Tibial nerve (tissue), 4 donors: ENCODE measurements at places on chromosomes 13 and 19. TPM values are rescaled to one million over a fixed set of nuclear protein-coding genes. Genes with fewer than 3 reads are reported as not detected.

DNA sequence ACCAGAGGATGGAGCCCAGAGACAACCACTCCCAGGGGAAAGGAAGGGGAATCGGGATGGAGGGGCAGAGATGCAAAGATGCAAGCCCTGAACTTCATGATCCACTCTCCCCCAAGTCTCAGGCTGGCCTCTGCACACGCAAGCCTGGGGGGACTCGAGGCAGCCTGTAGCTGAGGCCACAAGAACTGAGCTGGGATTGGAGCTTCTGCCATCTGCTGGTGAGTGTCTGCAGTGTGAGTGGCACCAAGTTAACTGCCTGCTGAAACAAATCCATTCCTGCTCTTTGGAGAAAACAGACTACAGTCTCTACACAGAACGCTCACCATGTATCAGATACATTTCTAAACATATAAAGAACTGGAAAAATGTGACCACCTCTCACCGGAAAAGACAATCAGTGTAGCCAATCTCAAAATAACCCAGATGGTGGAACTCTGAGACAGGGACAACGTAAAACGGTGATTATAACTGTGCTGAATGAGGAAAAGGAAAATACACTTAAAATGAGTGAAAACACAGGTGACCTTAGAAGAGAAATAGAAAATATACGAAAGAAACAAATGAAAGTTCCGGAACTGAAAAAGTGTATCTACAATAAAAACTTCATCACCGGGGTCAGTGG is 62.1 kb downstream of the KLF2 start:
- peaks cover 14% of the 10 kb centered on the region for H3K4me1 ChIP-seq
- DNase-seq, result no peak
- H3K27ac ChIP-seq, result no peak overlapping the region
- H3K36me3 ChIP-seq, result no peaks in the 10 kb centered on the region
- no peak overlapping the region for H3K4me3 ChIP-seq
- H3K27me3 ChIP-seq, result no peaks in the 10 kb centered on the region

DNA sequence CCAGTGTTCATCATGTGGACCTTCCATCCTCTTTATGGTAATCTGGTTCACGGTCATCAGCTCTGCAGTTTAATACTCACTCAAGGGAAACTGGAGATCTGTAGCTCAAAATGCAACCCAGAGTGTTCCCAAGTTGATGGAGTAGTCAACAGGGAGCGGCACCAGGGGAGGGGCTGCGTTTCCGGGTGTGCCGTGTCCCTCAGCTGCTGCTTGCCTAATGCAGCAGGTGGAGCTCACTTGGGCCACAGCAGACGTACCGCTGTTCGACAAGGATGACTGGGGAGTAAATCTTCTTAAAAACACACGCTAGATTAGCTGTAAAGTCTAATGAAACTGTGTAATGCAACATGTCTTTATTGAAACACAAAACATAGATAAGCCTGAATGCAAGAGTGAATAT is 81.1 kb downstream of the TNFSF13B start:
- no peak overlapping the region for H3K4me3 ChIP-seq
- H3K4me1 ChIP-seq, result no peaks in the 10 kb centered on the region
- no peak overlapping the region for H3K27ac ChIP-seq

The PET100 gene
- total RNA-seq, result 10.8 TPM

The WDR62 gene
- total RNA-seq, result 2.0 TPM

- DNase-seq, result no peak
Observed at GRCh38 chr13:112079696-112080095, 12.7 kb downstream of the SOX1 start.

- peak overlapping the region; percentile 99 for H3K27ac ChIP-seq
- no peaks in the 10 kb centered on the region for H3K27me3 ChIP-seq
- H3K4me3 ChIP-seq, result peak overlapping the region; percentile 98
- H3K4me1 ChIP-seq, result peaks cover 38% of the 10 kb centered on the region
Observed at GRCh38 chr13:50126263-50126992, 111.2 kb downstream of the KCNRG start.

The YJEFN3 gene
- total RNA-seq, result 9.4 TPM

The CYP4F11 gene
- total RNA-seq, result not detected

The PSG2 gene
- total RNA-seq, result not detected

The AP1M2 gene
- total RNA-seq, result not detected

The RETN gene
- not detected for total RNA-seq

The KLK15 gene
- total RNA-seq, result not detected

The FFAR2 gene
- total RNA-seq, result not detected

DNA sequence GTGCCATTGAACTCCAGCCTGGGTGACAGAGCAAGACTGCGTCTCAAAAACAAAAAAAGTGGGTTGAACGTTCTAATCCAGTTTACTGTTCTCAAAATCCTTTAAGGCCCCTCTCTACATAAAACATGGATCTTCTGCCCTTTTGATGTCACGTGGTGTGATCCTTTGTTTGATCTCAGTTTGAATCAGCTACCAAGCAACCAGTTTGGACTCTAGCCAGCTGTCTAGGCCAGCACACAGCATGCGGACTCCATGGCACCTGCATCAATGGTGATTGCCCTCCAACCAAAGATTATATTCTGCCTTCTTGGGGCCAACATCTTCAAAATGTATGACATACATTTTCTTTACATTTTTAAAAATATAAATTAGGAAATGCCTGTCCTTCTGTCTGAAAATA is 365.4 kb downstream of the NDFIP2 start:
- H3K27me3 ChIP-seq, result no peaks in the 10 kb centered on the region
- no peak for DNase-seq
- H3K27ac ChIP-seq, result no peak overlapping the region
- H3K36me3 ChIP-seq, result no peaks in the 10 kb centered on the region
- H3K4me3 ChIP-seq, result no peak overlapping the region
- peaks cover 4% of the 10 kb centered on the region for H3K4me1 ChIP-seq

GRCh38 chr13:101979825-101980224 is 422.0 kb downstream of the FGF14 start:
- no peak overlapping the region for H3K27ac ChIP-seq
- H3K4me1 ChIP-seq, result peaks cover 15% of the 10 kb centered on the region
- no peaks in the 10 kb centered on the region for H3K36me3 ChIP-seq
- no peak overlapping the region for H3K4me3 ChIP-seq
- H3K27me3 ChIP-seq, result no peaks in the 10 kb centered on the region

DNA sequence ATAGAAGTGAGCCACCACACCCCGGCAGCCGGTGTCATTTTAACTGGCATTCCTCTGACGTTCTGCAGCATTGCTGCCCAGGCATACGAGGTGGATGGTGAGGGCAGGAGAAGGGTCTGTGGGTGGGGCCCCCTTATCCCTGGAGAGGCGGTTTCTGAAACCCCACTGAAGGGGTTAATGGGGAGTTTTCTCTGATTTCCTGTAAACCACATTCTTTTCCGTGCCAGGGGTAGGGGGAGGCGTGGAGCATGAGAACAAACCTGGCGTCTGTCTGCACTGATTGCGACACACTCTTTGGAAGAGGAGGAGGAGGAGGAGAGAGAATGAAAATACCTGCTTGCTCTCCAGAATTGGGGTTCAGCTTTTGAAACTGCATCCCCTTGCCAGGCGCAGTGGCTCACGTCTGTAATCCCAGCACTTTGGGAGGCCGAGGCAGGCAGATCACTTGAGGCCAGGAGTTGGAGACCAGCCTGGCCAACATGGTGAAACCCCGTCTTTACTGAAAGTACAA is 2.7 kb upstream of the C3 start:
- no peak overlapping the region for H3K4me3 ChIP-seq
- peaks cover 7% of the 10 kb centered on the region for H3K4me1 ChIP-seq
- no peaks in the 10 kb centered on the region for H3K36me3 ChIP-seq
- DNase-seq, result no peak

DNA sequence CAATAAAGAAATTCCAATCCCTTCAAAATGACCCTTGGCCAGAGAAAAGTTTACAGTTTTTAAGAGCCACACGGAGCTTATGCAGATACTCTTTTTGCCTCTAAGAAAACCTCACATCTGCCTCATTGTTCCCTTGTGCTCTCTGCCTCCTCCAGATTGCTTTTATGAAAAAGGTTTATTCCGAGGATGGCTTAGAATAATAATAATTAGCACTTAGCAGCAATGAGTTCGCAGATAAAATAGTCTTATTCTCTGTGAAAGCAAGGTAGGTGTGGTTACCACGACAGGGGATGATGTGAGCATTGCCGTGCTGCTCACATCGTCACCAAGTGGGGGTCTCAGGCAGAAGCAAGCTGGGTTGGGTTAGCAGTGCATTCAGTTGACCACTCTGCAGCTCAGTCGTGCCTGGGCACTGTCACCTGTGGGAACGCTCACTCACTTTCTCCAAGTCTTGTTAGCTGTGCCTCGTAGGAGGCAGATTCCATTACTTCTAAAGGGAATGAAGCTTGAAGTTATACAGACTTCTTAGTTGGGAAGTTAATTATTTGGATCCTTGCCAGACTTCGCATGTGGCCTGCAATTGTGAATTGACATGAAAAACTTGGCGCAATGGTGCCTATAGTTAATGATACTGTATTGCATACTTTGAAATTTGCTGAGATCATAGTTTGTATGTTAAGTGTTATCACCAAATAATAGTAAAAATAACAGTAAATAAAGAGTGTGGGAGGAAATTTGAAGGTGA is 157.2 kb downstream of the MYO16 start:
- H3K36me3 ChIP-seq, result no peaks in the 10 kb centered on the region
- no peak overlapping the region for H3K27ac ChIP-seq
- H3K27me3 ChIP-seq, result no peaks in the 10 kb centered on the region

DNA sequence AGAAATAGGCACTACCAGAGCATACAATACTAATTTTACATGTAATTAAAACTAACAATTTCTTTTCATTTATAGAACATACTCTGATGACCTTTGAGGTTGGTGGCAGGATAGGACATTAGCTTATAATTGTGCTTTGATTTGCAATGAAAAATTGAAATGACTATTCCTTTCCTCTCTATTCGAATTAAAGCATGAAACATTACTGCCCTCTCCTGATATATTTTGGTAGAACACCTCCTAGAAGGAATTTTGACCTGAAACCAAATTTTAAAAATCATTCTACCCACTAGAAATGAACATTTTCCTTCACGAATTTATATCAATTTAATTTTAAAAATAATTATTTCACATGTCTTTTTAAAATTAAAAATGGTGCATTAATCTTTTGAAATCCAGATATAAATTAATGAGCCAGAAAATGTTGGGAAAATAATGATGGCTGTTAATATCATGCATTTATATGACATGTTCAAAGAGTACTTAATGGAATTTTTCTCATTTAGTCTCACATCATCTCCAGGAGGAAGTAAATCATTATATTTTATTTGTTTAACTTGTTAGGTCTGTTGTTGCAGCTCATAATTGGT is 556.3 kb upstream of the ARGLU1 start:
- DNase-seq, result no peak
- no peak overlapping the region for H3K27ac ChIP-seq
- H3K27me3 ChIP-seq, result no peaks in the 10 kb centered on the region
- H3K4me3 ChIP-seq, result no peak overlapping the region

DNA sequence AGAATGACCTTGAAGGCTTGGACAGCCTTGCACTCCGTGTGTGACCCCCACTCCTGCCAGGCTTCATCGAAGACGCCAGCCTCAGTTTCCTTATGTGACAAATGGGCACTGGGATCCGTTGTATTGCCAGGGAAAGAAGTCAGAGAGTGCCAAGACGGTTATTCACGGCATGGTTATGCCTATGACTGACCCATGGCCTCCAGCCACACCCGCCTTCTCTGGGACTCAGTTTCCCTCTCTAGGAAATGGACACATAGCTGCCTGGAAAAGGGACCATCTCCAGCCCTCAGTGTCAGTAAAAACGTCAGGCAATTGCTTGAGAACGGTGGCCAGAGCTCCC is 915 bp upstream of the UBE2S start:
- peak overlapping the region; percentile 97 for H3K27ac ChIP-seq
- peak overlapping the region; percentile 95 for H3K4me3 ChIP-seq
- no peaks in the 10 kb centered on the region for H3K36me3 ChIP-seq
- DNase-seq, result no peak
- no peaks in the 10 kb centered on the region for H3K27me3 ChIP-seq

DNA sequence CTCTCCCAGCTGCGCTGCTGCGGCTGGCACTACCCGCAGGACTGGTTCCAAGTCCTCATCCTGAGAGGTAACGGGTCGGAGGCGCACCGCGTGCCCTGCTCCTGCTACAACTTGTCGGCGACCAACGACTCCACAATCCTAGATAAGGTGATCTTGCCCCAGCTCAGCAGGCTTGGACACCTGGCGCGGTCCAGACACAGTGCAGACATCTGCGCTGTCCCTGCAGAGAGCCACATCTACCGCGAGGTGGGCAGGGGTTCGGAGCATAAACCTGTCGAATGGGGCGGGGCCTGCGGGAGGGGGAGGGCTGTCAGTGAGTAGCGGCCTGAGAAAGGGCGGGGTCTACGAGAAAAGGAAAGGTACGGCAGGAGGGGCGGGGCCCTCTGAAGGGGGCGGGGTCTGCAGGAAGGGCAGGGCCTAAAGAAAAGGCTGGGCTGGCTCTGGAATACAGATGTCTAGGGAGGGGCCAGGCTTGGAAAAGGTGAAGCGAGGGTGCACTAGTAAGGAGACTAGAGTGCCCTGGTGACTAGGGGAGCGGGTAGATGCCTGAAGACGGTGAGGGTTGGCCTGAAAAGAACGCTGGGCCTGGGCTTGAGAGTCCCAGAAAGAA is 3.6 kb downstream of the CD37 start:
- H3K27ac ChIP-seq, result no peak overlapping the region
- peaks cover 32% of the 10 kb centered on the region for H3K36me3 ChIP-seq
- H3K4me1 ChIP-seq, result no peaks in the 10 kb centered on the region
- peak; percentile 29 for DNase-seq

DNA sequence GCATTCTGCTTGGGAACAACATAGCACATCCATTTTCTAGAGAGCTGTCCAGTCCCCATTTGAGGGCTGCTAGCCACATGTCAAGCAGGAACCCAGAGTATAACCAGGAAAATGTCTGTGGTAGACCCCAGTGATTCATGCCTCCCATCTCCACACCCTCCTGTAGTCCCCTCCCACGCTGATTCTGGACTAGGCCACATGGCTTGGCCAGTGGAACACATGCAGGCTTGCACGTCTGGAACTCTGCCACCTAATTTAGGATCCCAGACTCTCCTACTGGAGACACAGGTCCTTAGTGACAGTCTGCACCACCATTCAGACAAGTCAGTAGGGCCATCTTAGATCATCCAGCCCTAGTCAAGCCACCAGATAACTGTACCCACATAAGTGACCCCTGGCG is 149.8 kb downstream of the ZIC5 start:
- no peak for DNase-seq
- H3K27me3 ChIP-seq, result no peaks in the 10 kb centered on the region
- H3K27ac ChIP-seq, result no peak overlapping the region
- no peak overlapping the region for H3K4me3 ChIP-seq
